ENCODE measurements at places on chromosomes 4 and X. TPM values are rescaled to one million over a fixed set of nuclear protein-coding genes. Genes with fewer than 3 reads are reported as not detected.

PHOX2B gene
- total RNA-seq = not detected

PRSS12 gene
- total RNA-seq = 13.1 TPM

ADRA2C gene
- total RNA-seq = 0.79 TPM

IL9R gene
- total RNA-seq = not detected

GRCh38 chrX:5771441-5771840 is 457.2 kb downstream of the NLGN4X start:
- DNase-seq = no peak

GRCh38 chrX:75156531-75156945 is 455 bp upstream of the ABCB7 start:
- DNase-seq = peak; percentile 9

All from skin of body (tissue), 3 donors.